ENCODE measurements at places on chromosomes 11 and 22.

DNA sequence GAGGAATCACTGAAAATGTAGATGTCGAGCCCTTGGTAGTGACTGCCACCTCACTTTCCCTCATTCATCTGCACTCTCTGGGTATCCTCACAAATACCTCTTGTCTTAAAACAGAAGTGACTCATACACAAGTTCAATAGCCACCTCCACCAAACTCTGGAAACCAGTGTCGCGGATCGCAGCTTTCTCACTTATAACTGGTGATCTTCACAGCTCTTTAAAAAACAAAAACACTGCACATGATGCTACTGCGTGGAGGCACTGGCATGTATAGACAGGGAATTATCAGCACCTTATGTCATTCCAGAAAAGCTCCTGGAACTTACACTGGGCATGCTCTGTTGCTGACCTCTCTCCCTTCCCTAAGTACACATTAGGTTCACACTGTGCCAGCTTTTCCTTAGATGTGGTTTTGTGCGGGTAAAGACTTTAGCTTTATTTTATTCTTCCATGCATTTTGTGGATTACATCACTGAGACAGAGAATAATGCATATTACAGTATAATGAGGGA is 425.5 kb upstream of the CADM1 start:
- DNase-seq = no peak

GRCh38 chr11:45804761-45805304 is at the start of gene SLC35C1:
Gene SLC35C1, plus strand, starts transcription at chr11:45805149. Its CDS starts 653 bp downstream, at chr11:45805802.
- DNase-seq = peak; percentile 95

DNA sequence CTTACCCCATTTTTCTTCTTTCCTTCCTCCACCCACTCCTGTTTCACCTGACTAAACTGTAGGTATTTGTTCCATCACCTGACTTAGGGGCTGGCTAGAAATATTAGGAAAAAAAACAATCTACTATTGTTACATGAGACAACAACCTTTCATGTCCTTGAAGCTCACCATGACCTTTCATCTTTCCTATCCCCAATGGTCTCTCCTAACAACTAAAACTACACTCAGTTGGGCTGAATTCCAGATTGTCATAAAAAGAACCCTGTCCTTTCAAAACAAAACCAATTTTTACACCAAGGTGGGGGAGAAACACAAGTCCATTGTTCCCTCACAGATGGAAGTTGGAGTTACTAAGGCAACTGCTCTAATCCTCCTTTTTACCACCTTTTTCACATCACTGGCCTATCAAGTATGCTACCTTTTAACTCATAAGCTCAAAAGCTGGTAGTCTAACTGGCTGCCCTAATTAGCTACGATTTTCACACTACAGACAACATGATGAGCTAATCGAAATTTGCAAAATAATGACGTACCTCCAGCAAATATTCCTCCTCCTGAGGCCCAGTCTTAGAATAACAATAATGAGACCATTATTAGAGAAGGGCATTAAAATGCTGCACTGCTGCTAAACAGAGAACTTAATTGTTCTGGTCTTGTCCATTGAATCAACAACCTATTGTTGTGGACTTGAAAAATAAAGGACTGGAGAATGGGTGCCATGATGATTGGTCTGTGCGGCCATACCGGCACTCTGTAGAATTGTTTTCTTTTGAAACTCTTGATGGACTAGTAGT is 46.5 kb upstream of the SOX6 start:
- no peak for DNase-seq

DNA sequence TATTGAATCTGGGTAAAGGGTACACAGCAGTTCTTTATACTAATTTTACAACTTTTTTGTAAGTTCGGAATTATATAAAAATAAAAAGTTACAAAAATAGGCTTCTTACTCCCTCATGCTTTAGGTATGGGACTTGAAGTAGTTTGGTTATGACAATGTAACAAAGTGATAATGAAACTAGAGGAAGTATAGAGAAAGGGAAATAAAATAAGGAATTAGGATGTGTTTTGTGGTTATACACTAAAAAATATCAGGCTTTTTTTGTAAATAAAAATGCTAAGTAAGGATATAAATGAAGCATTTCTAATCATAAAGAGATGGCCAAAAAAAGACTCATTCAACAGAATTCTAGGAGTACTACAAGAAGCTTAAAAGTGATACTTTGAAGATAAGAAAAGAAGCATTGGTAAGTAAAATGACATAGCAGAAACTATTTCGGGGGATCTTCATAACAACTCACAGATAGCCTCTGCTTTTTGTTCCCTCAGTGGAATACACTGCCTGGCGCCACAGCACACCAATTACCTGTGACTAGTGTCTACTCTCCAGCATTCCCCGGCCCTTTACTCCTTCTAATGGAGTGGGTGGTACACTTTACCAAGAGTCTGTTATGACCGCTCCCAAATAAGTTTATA is 322.7 kb upstream of the PITPNB start:
- DNase-seq = no peak

DNA sequence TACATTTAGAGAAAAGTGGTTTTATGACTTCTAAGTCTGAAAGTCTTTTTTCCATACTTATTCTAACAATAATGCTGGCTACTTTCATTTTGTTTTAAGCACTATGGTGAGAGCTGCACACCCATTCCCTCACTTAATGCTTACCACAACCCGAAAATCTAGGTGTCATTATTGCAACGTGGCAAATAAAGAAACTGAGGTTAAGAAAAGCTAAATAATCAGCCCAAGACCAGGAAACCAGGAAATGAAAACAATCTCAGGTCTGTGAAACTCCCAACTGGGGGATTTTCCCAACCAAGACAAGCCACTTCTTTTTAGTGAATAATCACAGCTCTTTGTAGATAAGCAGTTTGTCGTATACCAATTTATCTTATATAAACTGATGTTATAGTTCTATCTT is 126.3 kb downstream of the SLC1A2 start:
- no peak for DNase-seq

- DNase-seq = no peak
Observed at GRCh38 chr11:30758012-30758411, 171.9 kb upstream of the MPPED2 start.

- DNase-seq = no peak
Observed at GRCh38 chr22:46007003-46007847, 30.3 kb upstream of the WNT7B start.

DNA sequence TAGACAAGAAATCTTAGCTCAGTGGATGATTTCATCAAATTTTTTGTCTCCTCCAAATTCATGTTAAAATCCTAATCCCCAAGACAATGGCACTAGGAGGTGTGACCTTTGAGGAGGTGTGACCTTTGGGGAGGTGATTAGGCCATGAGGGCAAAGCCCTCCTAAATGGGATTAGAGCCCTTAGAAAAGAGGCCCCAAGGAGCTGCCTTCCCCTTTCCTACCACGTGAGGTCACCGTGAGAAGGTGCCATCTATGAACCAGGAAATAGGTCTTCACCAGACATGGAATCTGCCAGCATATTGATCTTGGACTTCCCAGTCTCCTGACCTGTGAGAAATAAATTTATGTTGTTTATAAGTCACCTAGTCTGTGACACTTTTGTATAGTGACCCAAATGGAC is 138.7 kb downstream of the TRIM29 start:
- DNase-seq = no peak

- no peak for DNase-seq
Observed at GRCh38 chr11:106996691-106997090, 21.6 kb downstream of the GUCY1A2 start.

- no peak for DNase-seq
Observed at GRCh38 chr11:117860139-117860538, 16.3 kb downstream of the FXYD6 start.

DNA sequence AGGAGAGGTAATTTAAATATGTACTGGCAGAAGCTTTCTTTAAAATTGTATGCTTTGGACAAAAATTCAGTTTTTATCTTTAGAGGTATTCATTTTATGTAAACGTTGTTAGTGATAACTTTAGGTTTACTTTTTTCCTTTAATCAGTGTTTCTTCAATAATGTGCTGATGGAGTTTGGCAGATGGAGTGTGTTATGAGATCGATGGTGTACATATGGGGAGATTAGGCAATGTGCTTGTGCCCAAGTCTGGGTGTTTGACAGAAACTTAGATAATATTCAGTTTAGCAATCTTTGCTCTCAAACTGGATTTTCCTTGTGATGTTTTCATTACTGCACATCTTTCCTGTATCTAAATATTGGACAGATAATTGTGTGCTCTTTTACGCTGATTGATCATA is 425.4 kb downstream of the JRKL start:
- DNase-seq = no peak

GRCh38 chr11:99766811-99767210 is 746.1 kb downstream of the CNTN5 start:
- no peak for DNase-seq

GRCh38 chr11:70826541-70827335 is 425.6 kb downstream of the SHANK2 start:
- no peak for DNase-seq

GRCh38 chr11:33551051-33551450 is 149.6 kb downstream of the C11orf91 start:
- no peak for DNase-seq

- no peak for DNase-seq
Observed at GRCh38 chr11:101346591-101346990, 217.0 kb upstream of the PGR start.

DNA sequence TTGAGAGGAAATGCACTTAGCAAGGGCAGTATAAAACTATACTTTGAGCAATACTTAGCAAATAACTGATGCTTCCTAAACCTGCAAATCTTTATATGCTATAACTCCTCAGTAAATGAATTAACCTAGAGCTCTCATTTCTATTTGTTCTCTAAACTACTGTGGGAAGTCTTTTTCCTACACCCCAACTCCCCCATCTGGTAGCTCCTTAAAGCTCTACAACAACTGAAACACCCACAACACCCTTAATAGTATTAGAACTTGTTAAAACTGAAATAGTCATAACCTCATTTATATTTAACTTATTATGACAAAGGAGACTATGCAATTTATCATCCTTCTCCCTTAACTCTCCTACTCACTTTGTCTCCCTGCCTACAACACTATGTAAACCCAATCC is 43.4 kb downstream of the GUCY1A2 start:
- DNase-seq = no peak

- no peak for DNase-seq
Observed at GRCh38 chr11:26043665-26044064, 288.3 kb upstream of the ANO3 start.

- no peak for DNase-seq
Observed at GRCh38 chr11:114775875-114776621, 97.7 kb downstream of the NXPE2 start.

GRCh38 chr11:31913985-31914384 is 102.9 kb upstream of the PAX6 start:
- no peak for DNase-seq

DNA sequence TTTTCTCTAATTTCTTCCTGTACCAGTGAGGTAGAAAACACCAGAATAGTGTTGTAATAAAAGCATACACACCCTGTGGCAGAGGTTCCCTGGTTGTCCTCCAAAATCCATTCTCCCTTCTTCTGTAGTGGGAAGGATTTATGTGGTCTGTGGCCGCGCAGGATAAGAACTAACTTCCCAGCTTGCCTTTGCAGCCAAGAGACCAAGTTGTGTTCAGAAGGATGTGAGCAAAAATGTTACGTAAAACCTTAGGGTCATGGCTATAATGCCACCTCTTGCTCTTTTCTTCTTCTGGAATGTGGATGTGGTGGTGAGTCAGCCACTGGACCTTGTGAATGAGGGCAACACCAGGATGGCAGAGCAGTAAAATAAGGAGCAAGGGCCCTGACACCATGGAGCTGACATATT is 28.4 kb downstream of the CCDC90B start:
- no peak for DNase-seq

DNA sequence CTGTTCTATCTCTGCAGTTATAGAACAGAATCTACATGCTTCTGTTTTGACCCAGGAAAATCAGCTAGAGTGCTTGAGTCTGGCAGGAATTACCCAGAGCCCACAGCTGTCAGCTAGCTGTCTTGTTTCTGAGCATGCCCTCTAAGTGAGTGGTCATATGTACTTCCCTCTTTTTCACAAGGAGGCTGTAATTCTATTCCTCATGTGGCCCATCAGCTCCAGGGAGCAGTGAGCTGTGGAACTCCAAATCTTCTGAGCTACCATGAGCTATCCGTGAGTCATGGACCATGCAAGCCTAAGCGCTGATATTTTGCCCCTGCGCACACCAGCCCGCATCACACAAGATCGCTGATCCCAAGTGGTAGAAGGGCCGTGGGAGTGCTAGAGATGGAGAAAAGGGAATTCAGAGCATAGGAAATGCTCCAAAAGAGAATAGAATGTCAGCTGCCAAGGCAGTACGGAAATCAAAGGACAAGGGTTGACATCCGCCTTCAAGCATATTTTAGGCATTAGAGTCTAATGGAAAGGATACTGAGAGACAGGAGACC is 5.4 kb downstream of the FJX1 start:
- no peak for DNase-seq

- no peak for DNase-seq
Observed at GRCh38 chr11:61510166-61510919, 1.8 kb downstream of the LRRC10B start.

DNA sequence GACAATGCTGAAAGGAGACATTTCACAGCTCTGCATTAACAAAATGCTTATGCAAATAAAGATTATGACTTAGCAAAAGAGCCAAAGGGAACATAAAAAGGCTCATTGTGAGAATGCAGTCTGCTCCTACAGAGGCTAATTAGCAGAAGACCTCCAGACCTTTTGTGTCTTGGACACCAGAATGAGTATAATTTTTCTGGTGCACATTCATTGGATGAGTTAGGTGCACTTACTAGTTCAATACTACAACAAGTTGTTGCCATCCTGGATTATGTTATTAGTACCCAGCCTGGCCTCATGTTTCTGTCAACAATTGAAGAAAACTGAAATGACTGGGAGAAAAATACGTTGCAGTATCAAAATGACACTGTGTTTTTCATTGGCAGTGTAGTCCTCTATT is 613.2 kb upstream of the CHORDC1 start:
- no peak for DNase-seq

GRCh38 chr11:521177-521688 is 14.1 kb downstream of the HRAS start:
- no peak for DNase-seq

DNA sequence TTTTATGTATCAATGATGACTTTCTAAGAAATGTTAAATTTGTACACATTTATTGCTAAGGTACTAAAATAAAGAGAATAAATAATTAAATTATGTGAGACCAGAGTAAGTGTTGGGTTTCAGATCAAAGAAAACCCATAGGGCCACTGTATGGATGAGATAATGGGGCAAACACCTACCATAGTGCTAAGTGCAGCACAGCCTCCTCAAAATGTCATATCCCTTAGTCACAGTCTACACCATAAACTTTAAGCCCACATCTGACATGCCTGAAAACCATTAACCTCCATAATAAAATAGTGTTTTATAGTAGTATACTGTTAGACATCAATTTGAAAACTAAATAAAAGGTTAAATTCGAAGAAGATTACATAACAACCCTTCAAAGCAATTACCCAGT is 37.5 kb downstream of the SESN3 start:
- no peak for DNase-seq

DNA sequence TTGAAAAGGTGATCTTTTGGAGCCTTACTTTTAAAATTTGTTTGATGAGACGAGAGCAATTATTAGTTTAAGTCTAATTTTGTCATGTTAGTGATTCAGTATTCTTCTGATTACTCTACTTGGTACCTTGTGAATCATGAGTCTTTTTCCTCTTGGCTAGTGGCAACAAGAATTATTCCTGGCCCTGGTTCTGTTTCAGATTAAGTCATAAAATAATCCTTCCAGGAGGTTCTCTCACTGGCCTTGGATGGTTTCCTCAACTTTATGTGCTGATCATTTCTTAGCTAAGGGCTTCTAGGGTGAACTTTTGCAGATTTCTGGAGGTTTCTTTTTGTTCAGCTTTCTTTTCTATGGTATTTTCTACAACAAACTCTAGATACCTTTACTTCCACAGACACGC is 741.8 kb upstream of the LUZP2 start:
- no peak for DNase-seq

All from CD4-positive, alpha-beta T cell treated with Interleukin-6 at 100 ng/mL for 8 hours (primary cell).